ENCODE measurements at places on chromosomes 1 and 21. TPM values are rescaled to one million over a fixed set of nuclear protein-coding genes. Genes with fewer than 3 reads are reported as not detected.

GRCh38 chr1:32892368-32893197 is 6.3 kb downstream of the HPCA start:
- DNase-seq = no peak

The CELA3B gene
- polyA plus RNA-seq = 0.49 TPM

GRCh38 chr1:179828554-179829110 is 49.0 kb downstream of the TOR1AIP2 start:
- DNase-seq = no peak

GRCh38 chr1:111541721-111542120 is 38.3 kb upstream of the ADORA3 start:
- DNase-seq = no peak

The REG4 gene
- 0.72 TPM for polyA plus RNA-seq

DNA sequence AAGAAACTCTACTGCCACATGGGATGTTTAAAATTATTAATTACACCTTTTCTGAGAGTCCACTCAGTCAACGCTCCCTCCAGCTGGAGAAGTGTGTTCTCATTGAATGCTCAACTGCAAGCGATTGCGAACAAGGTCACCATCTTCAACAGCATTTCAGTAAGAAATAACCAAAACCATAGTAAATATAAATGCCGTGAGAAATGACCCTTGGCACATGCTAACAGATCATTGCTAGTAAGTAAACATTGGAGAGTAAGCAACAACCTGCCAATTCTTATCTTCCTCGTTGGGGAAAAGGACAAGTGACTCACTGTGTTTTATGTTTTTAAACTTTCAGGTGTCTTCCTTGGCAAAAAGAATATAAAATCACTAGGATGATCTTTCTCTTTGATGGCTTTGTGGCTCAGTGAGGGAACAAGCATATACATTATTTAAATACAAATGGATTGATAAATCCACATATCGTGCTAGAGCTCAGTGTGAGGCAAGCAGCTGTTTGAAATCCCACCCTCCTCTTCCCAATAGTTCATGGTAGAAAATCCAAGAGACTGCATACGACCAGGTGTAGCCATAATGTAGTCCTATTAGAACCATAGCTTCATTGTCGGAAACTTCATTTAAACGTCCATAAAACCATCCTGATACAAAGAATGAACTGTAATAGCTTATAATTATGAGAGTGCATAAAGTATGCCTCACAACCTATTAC is 214.6 kb downstream of the GRIK1 start:
- DNase-seq = no peak
